ENCODE measurements at places on chromosomes 4 and X.

DNA sequence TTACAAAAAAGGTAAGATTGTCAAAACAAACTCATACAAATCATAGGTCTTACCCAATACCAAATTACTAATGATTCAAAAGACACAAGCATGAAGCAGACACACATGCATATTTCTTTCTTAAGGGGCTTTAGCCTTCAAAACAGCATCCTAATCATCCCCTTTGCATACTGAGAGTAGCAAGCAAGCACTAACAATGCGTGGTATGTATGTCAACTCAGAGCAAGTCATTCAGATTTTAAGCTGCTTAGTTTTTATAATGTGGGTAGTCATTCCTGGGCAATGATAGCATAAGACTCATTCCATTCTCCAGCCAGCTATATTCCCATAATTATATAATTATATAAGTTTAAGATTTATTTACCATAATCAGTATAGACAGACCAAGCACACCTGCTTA, 219.6 kb downstream of the DKK2 start:
- DNase-seq = no peak

- DNase-seq = no peak
These were observed 24.8 kb upstream of the GUCY1B1 start for GRCh38 chr4:155734065-155734464.

- DNase-seq = no peak
These were observed 4.2 kb downstream of the TLL1 start for GRCh38 chr4:165877286-165877685.

GRCh38 chr4:143586080-143586479, 72.6 kb downstream of the SMARCA5 start:
- no peak for DNase-seq

- DNase-seq = no peak
These were observed 23.6 kb downstream of the RBM10 start for GRCh38 chrX:47168495-47169073.

DNA sequence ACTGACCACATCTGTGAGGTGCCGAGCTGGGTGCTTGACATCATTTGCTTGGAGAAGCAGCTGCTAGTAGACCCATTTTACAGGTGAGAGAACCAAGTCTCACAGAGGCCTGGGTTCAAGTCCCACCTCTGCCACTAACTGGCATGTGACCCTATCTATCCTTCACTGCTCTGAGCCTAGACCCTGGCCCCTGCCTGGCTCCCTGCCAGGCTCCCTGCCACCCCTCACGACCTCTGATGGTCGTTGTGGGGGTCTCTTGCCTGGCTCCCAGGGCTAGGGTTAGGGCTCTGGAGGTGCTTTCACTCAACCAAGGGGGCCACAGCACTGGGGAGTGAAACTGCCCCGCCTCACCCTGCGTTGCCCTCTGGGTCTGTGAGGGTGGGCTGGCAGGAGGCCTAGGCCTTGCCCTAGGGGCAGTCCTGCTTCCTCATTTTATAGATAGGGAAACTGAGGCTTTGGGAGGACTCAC, 7.2 kb upstream of the ADD1 start:
- DNase-seq = no peak

- no peak for DNase-seq
These were observed 78.7 kb upstream of the TET2 start for GRCh38 chr4:105067946-105068345.

- no peak for DNase-seq
These were observed 273.4 kb downstream of the HS3ST1 start for GRCh38 chr4:11155208-11155867.

- no peak for DNase-seq
These were observed 110.4 kb upstream of the EDNRA start for GRCh38 chr4:147370473-147370872.

- DNase-seq = no peak
These were observed 10.9 kb downstream of the ATP1B4 start for GRCh38 chrX:120372667-120373370.

GRCh38 chrX:134684956-134685355, 26.7 kb upstream of the PLAC1 start:
- no peak for DNase-seq

GRCh38 chr4:133145758-133146573, 3.1 kb upstream of the PCDH10 start:
- no peak for DNase-seq

GRCh38 chrX:152900937-152901445, 3.1 kb downstream of the ZNF185 start:
- no peak for DNase-seq

GRCh38 chrX:41224605-41225004, 109.4 kb upstream of the DDX3X start:
- DNase-seq = no peak

DNA sequence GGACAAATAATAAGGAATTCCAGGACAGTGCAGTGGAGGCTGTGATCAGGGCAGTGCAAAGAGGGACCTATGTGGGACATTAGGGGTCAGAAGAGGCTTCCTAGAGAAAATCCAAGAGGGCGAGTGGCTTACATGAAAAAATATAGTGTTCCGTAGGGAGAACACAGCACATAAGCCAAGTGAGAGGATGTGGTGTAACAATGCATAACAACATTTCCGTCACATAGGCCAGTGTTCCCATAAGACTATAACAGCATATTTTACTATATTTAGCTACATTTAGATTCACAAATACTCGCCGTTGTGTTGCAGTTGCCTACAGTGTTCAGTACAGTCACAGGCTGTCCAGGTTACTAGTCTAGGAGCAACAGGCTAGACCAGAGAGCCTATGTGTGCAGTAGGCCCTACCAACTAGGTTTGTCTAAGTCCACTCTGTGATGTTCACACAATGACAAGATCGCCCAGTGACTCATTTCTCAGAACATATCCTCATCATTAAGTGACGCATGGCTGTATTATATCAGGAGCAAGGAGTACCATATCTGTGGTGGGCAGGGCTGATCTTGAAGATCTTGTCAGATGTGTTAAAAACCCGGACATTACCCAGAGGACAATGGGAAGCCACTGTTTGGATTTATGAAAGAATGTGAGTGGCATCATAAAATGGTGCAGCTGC, 74.0 kb upstream of the TBL1X start:
- no peak for DNase-seq
